Smooth muscle cell of the brain vasculature (primary cell): ENCODE measurements at places on chromosomes 2 and 18.

GRCh38 chr2:191297033-191297432 lies 51.8 kb downstream of the MYO1B start:
- DNase-seq, result no peak

DNA sequence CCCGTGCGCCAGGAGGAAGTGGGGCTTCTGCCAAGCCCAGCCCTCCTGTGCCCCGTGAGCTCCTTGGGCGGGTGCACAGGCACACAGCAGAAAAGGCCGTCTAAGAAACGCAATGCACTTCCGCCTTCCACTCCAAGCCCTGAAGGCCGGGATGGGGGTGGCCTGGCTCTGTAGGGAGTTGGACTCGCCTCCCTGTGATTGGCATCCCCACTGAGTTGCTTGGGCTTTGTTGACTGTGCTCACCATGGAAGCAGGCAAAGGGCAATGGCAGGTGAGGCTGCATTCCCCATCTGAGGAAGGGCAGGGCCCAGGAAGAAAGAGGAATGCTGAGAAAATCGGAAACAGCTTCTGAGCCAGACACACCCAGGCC lies 66.8 kb downstream of the CRACDL start:
- no peak for DNase-seq

DNA sequence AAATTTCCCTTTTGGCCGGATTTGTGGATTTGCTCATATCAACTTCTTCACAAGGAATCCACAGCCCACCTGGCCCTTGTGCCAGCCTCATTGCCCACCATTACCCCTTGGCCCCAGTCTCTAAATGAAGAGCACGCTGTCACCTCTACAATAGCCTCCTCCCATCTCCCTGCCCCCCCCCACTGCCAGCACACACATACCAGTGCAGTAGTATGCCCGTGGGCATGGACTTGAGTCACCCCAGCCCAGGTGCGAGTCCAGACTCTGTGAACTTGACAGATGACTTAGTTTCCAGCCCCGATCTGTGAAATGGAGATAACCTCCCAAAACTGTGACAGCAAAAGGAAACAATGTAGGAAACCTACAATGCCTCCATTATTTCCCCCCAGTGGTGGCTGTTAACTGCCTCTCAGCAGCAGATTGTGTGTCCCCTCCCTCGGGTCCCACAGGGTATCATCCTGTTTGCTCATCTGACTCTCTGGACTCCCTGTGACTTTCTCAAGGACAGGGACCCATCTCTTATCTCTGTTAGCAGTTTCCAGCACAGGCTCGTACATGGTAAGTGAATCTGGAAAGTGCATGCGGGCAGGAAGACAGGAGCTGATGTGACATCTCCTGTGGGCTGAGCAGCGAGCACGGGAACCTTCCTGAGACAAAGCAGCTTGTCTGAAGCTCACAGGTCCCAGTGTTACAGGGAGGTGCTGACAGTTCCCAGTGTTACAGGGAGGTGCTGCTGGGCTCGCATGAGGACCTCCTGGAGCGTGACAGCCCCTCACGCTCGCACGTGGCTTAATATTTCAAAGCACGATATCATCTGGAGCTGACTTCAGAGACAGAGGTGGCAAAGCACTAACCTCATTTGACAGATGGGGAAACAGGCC lies 4.2 kb upstream of the TMEM185B start:
- DNase-seq, result no peak

- no peak for DNase-seq
These were observed 135.6 kb upstream of the HNMT start for GRCh38 chr2:137828624-137829023.

- peak; percentile 32 for DNase-seq
These were observed 46.0 kb upstream of the PAX8 start for GRCh38 chr2:113324684-113325160.

GRCh38 chr18:57890266-57890665 lies 87.2 kb upstream of the ATP8B1 start:
- no peak for DNase-seq

- DNase-seq, result no peak
These were observed 148.8 kb downstream of the VAPA start for GRCh38 chr18:10062302-10063300.

DNA sequence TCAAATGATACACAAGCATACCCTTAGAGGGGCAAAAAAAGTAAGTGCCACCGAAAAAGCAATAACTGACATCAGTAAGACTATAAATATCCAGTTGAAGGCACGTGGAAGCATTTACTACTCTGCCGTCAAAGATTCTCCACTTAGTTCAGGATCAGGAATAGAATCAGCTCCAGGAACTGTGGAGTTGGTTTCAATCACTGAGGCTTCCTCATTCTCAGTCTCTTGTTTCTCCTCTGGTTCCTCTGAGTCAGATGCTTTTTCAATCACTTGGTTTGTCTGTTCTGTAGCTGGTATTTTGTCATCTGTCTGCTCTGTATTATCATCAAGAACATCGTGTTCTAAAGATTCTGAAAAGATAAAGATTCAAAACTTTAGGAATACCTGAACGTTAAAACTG lies 72.2 kb downstream of the LNPK start:
- DNase-seq, result no peak

DNA sequence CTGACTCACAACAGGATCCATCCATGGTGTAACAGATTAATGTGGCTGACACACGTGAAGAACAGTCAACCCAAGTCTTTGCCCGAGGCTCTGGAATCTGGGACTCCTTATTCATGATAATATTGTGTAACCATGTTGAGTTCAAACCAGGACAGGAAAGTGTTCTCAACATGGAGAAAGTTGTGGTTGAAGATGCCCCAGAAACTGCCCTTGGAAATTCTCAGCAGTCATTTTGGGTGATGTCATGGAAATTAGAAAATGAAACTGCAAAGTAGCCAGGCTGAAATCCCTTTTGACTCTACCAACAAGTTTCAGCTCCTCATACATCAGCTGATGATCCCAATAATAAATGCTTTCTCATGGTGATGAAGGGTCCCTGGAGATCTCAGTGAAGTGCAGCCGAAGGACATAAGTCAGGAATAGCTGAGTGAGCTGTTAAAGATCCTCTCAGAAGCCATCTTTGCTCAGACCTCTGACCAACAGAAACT lies 307.7 kb downstream of the TNS1 start:
- DNase-seq, result peak; percentile 55

- DNase-seq, result no peak
These were observed 122.3 kb downstream of the GLI2 start for GRCh38 chr2:120857931-120858330.

DNA sequence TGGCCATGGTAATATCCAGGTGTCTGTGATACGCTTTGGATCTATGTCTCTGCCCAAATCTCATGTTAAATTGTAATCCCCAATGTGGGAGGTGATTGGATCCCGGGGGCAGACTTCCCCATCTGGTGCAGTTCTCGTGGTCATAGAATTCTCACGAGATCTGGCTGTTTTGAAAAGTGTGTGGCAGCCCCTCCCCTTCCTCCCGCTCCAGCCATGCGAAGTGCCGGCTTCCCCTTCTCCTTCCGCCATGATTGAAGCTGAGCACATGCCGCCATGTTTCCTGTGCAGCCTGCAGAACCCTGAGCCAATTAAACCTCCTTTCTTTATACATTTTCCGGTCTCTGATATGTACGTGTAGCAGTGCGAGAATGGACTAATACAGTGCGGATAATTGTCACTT lies 42.5 kb downstream of the GPC1 start:
- no peak for DNase-seq

DNA sequence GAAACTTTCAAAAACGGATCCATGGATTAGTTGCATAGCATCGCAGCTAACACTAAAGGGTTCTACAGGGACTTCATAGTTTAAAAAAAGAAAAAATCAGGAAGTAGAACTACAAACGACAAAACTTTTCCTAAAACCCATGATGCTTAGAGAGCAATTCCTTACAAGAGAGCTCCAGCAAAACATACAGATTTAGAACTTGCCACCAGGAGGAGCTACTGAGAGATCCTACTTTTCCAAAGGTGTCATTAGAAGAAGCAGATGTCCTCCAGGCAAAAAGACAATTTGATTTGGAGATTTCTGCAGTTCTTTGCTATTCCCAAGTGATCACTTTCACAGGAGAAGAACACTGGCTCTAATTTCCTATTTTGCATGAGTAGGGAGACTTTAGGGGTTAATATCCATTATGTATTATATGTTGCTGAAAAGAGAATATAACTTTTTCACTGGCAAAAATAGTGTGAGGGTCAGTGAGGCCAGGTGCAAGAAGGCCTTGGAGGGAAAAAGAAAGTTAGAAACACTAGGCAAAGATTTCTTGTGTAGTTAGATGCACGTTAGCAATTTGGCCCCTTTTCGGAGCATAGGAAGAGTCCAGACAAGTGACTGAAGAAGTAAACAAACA lies 436.2 kb downstream of the SUCLG1 start:
- DNase-seq, result no peak

- no peak for DNase-seq
These were observed 147.9 kb downstream of the LNPK start for GRCh38 chr2:175854129-175854528.

- DNase-seq, result no peak
These were observed 461.4 kb downstream of the TGIF1 start for GRCh38 chr18:3911413-3911812.

GRCh38 chr18:74714791-74715190 lies 117.1 kb downstream of the ZNF407 start:
- DNase-seq, result no peak

DNA sequence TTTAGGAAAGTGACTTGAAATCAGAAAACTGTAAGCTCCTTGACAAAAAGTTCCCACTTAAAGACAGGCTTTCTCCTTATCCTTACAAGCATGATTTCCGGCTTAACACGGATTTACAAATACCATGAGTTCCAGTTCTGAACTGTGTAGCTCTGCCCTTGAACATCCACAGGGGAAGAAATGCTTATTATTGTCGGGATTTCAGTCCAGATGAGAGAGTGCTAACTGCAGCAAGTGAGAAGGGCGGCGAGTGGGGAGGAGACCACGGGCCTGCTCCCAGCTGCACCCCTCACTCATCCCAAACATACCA lies 73.1 kb downstream of the LRRC30 start:
- DNase-seq, result no peak

GRCh38 chr18:37425222-37425621 lies 140.4 kb downstream of the CELF4 start:
- no peak for DNase-seq

GRCh38 chr2:200447139-200447855 lies 62.6 kb downstream of the KCTD18 start:
- DNase-seq, result no peak

- DNase-seq, result no peak
These were observed 1326.0 kb upstream of the ZEB2 start for GRCh38 chr2:145845923-145846322.

DNA sequence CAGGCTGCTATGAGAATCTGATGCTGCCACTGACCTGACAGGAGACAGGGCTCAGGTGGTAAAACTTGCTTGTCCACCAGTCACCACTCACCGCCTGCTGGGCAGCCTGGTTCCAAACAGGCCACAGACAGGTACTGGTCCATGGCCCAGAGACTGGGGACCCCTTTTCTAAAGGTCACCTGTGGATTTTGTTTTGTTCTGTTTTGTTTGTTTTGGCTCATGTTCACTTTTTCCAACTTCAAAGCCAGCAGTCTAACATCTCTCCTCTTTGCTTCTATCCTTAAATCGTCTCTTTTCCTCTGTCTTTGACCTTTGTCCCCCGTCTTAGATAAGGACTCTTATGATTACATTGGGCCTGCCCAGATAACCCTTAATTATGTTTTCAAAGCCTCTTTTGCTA lies 3.3 kb upstream of the CERKL start:
- no peak for DNase-seq

DNA sequence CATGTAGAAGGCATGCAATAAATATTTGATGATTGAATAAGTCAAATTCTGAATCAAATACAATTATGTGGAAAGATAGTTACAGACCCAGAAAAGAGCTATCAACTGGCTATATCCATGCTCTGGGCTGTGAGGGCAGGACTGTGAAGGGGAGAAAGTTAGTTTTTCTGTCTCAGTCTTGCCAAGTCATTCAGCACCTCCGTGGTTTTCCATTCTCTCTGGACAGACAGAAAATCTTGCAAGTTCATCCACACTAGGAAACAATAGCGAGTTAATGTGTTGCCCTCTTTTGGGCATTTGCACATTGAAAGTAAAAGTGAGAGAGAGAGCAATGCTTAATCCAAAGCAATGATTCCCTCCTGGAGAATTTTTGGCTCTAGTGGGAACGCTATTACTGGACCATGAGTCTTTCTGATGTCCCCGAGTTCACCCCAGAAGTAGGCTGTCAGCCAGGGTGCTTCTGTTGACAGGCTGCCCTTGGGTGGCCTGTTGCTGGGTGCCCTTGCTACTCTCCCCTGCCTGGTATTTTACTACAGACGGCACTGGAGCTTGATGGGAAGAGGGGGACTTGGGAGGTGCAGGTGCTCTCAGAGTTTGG lies 238.3 kb downstream of the LOXHD1 start:
- no peak for DNase-seq

GRCh38 chr18:58898010-58898799 lies 33.5 kb downstream of the ZNF532 start:
- DNase-seq, result no peak

DNA sequence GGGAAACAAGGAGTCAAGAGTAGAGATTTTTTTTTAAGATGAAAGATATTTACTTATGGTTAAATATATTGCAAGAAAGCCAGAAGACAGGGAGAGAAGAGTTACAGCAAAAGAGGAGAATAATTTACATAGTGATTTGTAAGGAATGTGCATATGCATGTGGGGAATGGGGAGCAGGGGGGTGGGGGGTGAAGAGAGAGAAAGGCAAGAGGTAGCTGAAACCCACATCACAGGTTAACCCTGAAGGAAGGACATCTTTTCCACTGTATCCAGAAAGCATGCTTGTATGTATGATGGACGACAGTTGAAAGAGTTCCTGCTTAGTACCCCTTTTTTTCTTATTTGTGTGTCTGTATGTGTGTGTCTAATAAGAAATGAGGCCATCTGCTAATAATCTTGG lies 371.9 kb downstream of the RAD51AP2 start:
- no peak for DNase-seq

DNA sequence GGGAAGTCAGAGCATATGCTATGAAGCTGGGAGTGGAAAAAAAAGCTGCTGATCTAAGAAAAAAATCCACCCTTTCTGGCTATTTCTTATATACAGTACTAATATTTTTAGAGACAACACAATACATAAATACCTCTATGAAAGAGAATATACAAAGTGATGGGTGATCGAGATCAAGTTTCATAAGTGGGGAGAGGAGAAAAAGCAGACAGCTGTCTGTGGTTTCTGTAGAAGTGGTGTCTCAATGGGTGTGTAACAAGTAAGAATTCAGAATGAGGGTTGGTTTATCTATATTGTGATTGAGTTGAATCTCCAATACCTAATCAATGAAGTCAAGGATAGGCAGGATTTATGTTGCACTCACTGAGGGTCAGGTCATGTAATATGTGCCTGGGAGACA lies 191.0 kb downstream of the HNMT start:
- DNase-seq, result no peak

DNA sequence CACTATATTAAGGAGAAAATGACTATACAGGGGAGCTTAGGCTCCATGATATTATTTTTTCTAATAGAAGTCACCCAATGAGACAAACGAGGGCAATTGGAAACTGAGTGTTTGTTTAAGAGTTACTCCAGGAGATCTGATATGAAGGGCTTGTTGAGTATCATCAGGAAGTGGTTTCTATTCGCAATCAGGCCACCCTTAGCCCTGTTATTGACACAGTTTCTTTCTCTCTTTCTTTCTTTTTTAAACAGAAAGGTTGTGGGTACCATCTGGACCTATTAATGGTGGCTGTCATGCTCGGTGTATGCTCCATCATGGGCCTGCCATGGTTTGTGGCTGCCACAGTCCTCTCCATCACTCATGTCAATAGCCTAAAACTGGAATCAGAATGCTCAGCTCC lies 117.3 kb downstream of the DPP4 start:
- DNase-seq, result no peak

- no peak for DNase-seq
These were observed 228.9 kb downstream of the TMEM163 start for GRCh38 chr2:134489732-134490384.
